Astrocyte of the hippocampus (primary cell): ENCODE measurements at places on chromosomes 12 and 14.

- no peak for DNase-seq
These were observed 72.0 kb downstream of the NCOR2 start for GRCh38 chr12:124495194-124495983.

GRCh38 chr12:77947746-77948145, 117.1 kb downstream of the NAV3 start:
- DNase-seq, result peak; percentile 37

DNA sequence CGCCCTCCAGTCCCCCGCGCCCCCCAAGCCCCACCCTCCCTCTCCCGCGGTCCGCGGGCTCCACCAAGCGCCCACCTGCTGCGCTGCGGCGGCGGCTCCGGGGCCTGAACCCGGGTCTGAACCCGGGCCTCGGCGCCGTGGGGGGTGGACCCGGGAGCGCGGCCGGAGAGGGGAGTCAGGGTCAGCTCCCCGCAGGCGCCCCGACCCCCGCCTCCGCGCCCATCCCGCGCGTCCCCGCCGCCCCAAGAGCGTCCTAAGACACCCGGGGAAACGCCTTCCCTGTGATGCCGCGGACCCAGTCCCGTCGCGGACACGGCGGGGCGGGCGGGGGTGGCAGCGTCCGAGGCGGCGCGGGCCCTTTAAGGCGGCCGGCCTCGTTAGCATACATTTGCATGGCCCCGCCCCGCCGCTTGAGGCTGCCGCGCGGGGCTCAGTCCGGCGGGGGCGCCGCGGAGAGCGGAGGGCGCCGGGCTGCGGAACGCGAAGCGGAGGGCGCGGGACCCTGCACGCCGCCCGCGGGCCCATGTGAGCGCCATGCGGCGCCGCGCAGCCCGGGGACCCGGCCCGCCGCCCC, at the start of gene MMP17:
MMP17 (plus strand) TSS at position 433 of the 574 bp plus-strand sequence; CDS start at position 535, 102 bp downstream.
- peak; percentile 83 for DNase-seq

- DNase-seq, result no peak
These were observed 554.1 kb downstream of the KCNH5 start for GRCh38 chr14:62491146-62491545.

- DNase-seq, result no peak
These were observed 12.2 kb downstream of the JDP2 start for GRCh38 chr14:75439989-75440388.

- no peak for DNase-seq
These were observed 588 bp downstream of the PIK3C2G start for GRCh38 chr12:18261906-18262305.

DNA sequence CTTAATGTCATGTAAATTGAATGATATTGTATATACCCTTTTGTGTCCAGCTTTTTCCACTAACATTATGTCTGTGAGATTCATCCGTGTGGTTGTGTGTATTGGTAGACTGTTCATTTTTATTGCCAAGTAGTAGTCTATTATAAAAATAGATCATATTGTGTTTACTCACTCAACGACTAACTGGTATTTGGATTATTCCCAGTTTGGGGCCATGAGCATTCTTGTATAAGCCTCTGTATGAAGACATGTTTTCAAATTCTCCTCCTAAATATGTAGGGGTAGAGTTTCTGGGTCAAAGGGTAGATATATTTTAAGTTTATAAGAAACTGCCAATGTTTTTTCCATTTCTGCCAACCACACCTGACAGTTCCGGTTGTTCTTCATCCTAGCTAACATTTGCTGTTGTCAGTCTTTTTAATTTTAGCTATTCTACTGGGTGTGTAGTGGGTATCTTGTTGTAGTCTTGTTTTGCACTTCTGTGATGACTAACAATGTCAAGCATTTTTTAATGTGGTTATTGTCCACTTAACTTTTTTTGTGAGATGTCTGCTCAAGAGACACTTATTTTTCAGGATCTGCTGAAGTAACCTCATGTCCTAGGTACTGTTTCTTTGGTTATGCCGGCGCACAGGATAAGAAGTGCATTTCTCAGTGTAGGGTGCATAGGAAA, 93.2 kb downstream of the DACT1 start:
- no peak for DNase-seq

- DNase-seq, result no peak
These were observed 231.2 kb upstream of the PLEKHG7 start for GRCh38 chr12:92471551-92471950.

GRCh38 chr12:80936642-80937390, 918 bp downstream of the LIN7A start:
- peak; percentile 84 for DNase-seq

- DNase-seq, result no peak
These were observed 29.1 kb downstream of the COCH start for GRCh38 chr14:30903285-30904124.

DNA sequence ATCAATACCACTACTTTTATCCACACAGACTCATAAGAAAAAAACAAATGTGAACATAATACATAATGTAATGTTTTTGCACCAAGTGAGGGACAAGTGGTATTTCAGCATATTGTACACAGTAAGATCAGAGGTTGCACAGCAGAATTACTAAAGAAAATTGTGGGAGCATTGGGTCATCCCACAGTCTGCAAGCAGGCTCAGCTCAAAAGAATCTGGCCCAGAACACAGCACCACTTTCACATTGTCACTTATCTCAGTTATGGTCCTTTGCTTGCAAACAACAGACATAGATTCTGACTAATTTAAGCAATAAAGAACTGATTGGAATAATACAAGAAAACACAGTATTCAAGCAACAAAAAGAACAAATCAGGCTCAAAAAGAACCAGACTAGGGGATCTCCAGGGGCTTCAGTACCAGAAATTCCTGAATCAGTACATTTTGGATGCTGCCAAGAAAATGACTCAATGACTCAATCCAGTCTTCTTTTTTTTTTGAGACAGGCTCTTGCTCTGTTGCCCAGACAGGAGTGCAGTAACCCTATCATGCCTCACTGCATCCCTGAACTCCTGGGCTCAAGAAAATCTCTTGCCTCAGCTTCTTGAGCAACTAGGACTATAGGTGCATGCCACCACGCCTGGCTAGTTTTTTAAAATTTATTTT, 42.9 kb upstream of the EEA1 start:
- peak; percentile 78 for DNase-seq

- DNase-seq, result no peak
These were observed 45.9 kb downstream of the NOC4L start for GRCh38 chr12:132190012-132190755.

GRCh38 chr12:98149270-98149669, 366.1 kb upstream of the TMPO start:
- no peak for DNase-seq

DNA sequence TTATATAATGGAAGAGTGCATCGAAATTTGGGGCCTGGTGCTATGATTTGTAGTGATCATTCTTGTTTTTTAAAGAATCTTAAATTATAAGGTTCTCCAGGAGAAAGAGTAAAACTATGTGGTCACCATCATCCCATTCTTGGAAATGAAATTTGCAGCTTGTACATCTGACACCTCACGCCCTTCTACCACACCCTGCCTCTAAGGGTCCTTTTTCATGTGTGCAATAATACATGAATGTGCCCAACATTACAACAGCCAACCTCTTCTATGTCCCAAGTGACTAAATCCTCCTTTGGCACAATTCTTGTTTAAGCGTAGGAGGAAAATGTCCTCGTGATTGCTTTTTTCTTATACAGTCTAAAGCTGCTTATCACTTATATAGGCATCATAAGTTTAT, 636.5 kb upstream of the NOVA1 start:
- no peak for DNase-seq

- DNase-seq, result no peak
These were observed 17.1 kb downstream of the DEGS2 start for GRCh38 chr14:100142073-100143040.

DNA sequence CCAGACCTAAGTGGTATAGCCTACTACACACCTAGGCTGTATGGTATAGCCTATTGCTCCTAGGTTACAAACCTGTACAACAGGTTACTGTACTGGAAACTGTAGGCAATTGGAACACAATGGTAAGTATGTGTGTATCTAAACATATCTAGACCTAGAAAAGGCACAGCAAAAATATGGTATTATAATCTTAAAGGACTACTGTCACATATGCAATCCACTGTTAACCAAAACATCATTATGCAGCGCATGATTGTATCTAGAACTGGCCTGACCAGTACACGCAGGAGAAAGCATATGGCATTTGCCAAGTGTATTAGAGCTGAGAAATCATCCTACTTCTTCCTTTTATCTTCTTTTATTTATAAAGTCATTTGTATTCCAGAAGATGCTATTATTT, 75.5 kb downstream of the SLC8A3 start:
- DNase-seq, result no peak

DNA sequence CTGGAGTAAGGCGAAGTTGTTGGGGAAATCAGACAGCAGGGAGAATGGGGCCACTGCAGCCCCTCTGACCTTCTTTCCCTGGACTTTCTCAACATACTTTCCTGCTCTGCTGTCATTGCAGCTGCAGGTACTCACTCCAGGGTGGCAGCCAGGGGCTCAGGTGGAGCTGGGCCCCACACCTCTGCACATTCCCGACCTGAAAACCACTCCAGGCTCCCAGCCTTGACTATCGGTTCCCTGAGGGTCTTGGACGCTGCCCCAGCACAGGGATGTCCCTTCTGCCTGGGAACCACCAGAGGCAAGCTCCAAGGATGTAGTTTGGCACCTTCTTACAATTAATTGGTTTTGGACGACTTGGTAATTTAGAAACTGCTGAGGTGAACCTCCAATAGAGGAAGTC, 24.8 kb upstream of the CAPRIN2 start:
- no peak for DNase-seq

GRCh38 chr12:50745861-50746260, 18.0 kb upstream of the ATF1 start:
- no peak for DNase-seq

GRCh38 chr14:80942191-80942600, 658 bp upstream of the CEP128 start:
- no peak for DNase-seq

- DNase-seq, result no peak
These were observed 180.9 kb downstream of the NTF3 start for GRCh38 chr12:5612556-5613410.

DNA sequence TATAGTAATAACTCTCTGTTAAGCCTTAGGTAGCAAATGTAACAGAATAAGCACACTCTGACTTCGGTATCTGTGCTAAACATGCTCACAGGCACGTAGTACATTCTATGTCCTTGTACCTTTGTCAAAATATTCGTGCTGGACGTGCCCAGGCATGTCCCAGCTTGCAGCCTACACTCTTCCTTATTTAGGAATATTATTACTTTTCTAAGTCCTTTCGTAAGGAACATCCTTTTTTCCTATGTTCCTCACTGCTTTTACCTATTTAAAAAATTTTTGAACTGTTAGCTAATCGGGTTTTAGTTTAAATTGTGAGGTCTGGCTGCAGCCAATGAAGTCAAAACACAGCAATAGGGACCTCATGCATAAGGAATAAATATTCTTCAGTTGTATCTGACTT, 24.1 kb upstream of the UBC start:
- peak; percentile 64 for DNase-seq

GRCh38 chr12:19435831-19436497, 3.3 kb upstream of the AEBP2 start:
- DNase-seq, result no peak

DNA sequence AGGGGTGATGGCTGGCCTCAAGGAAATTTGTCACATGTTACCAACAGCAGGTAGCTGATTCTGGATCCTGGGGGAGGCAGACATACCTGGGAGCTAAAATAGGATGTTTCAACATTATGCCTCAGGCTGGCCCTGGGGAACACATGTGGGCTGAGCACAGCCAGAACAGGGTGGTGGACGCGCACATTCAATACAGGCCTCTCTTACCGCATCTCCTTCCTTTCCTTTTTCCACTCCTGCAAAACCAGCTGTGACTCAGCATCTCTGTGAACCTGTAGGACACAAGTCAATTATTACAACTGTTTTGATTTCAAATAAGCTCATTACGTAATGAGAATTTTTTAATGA, 61.0 kb downstream of the NT5DC3 start:
- peak; percentile 60 for DNase-seq

- DNase-seq, result no peak
These were observed 70.8 kb downstream of the DPF3 start for GRCh38 chr14:72822946-72823611.

GRCh38 chr12:15979096-15980092, 68.3 kb downstream of the DERA start:
- peak; percentile 86 for DNase-seq

- no peak for DNase-seq
These were observed 34.0 kb downstream of the SH2B3 start for GRCh38 chr12:111439657-111440151.

- DNase-seq, result peak; percentile 72
These were observed 6.8 kb upstream of the HNF1A start for GRCh38 chr12:120971299-120972180.

DNA sequence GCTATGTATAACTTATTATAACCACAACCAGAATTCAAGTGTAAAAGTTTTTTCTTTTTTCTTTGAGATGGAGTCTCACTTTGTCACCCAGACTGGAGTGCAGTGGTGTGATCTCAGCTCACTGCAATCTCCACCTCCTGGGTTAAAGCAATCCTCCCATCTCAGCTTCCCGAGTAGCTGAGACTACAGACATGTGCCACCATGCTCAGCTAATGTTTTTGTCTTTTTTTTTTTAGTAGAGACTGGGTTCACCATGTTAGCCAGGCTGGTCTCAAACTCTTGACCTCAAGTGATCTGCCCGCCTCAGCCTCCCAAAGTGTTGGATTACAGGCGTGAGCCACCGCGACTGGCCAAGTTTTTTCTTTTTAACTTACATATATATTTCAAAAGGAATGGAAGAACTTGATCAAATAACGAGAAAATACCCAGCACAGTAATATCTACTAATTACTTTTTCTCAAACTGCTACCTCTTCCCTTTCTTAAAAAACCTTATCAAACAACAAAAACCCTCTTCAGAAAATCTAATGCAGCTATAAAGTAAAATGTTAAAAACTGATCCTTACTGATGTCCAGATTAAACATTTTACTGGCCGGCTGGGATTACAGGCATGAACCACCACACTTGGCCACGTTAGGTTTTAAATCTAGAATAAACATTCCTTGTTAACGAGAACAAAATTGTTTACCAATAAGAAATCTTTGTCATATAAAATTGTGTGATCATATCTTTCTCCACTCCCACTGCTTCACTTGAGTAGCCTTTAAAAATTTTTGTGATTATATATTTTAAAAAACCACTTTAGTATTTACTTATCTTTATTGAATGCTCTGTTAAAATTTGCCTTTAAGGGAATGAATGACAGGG, 41.3 kb upstream of the WDR89 start:
- DNase-seq, result no peak

GRCh38 chr12:30962047-30962446, 35.5 kb downstream of the TSPAN11 start:
- no peak for DNase-seq

DNA sequence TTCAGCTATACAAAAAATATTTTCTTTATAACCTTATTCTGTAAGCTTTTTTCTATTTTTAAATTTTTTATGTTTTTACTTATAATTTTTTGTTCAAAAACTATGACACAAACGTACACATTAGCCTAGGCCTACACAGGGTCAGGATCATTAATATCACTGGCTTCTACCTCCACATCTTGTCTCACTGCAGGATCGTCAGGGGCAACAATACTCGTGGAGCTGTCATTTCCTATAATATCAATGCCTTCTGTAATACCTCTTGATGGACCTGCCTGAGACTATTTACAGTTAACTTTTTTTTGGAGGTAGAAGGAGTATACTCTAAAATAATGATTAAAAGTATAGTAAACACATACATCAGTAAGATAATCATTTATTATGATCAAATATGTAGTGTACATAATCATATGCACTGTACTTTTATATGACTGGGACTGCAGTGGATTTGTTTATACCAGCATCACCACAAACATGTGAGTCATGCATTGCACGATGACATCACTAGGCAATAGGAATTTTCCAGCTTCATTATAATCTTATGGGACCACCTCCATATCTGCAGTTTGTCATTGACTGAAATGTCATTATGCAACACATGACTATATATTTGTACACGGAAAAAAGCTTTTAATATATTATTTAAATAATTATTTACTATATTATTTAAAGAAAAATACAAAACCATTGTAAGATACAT, 18.5 kb upstream of the PMCH start:
- DNase-seq, result peak; percentile 77
